ENCODE measurements at places on chromosomes 12 and 14.

DNA sequence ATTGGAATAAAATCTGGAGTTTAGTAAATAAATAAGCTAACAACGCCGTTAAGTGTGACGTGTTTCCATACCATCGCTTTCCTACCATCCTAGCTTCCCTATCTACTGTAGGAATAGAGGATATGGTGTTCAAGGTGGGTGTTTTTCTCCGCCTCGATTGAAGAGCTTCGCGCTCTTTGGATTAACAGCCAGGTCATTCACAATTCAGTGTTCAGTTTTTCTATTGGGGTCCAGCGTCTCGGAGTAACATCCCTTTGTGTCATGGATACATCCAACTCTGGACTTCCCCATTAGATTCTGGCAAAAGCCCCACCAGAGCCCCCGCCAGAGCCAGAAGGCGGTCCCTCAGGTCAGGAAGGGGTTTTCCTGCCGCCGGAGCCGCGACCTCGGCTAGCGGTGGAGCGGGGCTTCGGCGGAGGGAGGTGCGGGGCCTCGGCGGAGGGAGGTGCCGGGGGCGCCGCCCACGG, 1.2 kb upstream of the SRGAP1 start:
- DNase-seq: no peak

DNA sequence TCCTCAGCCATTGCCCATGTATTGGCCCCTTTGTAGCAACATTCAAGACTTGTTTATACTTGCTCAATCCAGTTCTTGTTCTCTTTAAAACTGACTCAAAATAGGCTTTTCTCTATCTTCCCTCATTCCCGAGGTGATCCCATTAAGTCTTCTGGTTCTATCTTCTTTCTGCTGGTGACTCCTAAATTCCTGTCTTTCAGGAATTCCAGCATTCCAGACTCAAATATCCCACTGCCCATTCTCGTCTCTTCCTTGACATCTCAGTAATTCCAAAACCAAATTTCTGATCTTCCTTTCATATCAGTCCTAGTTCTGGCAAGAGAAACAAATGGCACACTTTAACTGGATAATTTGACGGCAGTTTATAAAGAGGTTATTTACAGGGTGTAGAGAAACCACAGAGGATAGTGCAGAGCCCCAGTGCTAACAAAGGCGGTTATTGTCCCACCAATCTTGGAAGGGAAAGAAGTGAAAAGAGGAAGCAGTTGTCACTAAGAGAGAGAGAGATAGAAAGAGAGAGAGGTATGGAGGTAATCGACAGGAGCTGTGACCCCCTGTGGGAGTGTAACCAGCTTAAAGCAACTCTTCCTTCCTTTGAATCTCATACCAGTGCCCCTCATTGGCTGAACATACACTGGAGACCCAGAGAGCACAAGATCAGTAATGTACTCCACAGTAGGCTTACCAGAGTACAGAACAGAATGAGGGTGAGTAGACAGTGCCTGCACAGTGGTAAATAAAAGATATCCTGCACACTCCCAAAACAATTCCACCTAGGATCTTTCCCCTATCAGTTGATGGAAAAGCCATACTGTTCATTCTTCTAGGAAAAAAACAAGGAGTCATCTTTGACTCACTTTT, 177.6 kb upstream of the LMNTD1 start:
- no peak for DNase-seq

DNA sequence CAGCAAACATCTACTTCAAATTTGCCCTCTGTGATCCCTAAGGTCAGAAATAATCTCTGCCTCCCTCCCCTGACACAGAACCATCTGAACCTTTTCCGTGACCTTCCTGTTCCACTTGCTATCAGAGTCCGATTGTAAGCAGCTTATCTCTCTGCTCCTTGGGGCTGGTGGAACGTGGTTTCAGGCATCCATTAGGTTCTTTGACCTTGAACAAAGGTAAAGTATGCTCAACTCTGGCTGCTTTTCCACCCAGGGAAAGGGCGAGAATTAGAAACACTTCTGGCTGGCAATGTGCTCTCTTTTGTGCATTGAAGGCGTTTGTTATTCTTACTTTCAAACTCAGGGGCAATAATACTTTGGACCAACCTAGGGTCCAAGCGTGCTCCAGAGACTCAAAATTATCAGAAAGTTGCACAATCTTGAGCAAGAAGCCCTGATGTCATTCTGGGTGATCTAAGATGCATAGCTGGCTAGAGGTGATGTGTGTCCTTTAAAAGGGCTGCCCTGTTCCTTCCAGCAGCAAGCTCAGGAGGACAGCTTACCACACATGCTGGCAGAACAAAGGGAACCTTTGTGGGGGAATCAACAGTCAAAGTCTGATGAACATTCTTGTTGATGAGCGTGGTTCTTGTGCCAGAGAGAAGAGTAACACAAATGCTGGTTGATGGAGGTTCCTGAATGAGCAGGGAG, 29.8 kb downstream of the ADGRD1 start:
- no peak for DNase-seq

DNA sequence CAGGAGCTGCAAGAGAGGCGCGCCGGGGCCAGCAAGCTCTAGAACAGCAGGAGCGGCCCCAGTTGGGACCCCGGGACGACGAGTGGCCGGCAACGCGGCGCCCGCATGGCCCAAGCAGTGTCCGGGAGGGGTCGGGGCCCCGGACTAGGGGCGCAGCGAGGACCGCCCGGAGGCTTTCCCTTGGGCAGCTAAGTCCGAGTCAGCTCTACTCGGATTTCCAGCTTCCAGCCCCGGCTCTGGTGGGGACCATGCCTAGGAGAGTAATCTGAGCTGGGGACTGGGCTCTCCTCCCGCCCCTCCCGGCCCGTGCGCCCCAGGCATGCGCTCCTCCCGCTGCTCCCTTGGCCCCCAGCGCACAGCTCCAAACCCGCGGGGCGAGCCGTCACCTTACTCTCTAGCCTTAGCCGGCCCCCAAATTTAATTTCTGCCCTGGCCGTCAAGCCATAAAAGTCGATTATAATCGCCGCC, 41.6 kb upstream of the CAPRIN2 start:
- DNase-seq: peak; percentile 74

DNA sequence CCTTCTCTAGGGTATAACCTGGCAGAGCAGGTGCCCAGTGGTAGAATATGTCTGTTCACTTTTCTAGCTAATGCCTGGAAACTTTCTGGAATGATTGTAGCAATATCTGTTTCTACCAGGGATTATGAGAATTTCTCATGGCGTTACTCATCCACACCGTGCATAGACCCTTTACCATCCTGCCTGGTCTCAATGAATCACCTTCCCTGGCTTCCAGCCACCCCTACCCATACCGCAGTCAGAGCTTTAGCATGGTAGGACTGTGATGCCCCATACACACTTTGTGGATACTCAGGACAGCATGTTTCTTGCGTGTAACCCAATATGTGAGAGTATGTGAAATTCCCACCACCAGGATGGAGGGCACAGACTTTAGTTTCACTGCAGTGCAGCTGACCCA, 45.4 kb downstream of the TUNAR start:
- no peak for DNase-seq

- peak; percentile 88 for DNase-seq
Observed at GRCh38 chr12:2893007-2893406, 2.3 kb downstream of the TULP3 start.

GRCh38 chr12:4579305-4580102, 17.5 kb downstream of the DYRK4 start:
- peak; percentile 15 for DNase-seq

DNA sequence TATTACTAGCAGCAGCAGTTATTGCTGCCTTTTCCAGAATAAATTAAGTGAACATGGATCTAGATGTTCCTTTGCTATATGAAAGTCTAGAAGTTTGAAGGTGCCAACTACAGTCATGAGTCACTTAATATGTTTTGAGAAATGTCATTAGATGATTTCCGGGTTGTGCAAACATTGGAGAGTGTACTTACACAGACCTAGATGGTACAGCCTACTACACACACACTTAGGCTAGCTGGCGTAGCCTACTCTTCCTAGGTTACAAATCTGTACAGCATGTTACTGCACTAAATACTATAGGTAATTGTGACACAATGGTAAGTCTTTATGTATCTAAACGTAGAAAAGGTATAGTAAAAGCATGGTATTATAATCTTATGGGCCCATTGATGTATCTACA, 368.1 kb downstream of the PDZRN4 start:
- DNase-seq: no peak

- no peak for DNase-seq
Observed at GRCh38 chr14:99270458-99271220, 1.4 kb downstream of the BCL11B start.

DNA sequence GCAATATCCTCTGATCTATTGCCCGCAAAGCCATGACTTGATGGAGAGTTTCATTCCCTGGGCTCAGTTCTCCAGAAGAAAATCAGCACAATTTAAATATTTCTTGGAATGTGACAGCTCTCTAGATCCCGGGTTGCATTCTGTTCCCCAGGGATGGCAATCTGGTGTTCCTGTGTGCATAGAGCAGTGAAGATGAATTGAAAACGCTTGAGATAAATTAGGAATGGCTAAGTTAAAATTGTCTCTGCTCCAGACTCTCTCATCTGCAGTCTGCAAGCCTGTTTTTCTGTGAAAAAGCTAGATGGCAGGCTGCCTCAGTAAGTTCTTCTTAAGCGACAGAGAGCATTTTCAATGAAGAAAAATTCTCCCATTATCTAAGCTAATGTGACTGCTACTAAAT, 582.5 kb upstream of the MGAT4C start:
- no peak for DNase-seq

- no peak for DNase-seq
Observed at GRCh38 chr14:101500061-101500460, 61.2 kb upstream of the DIO3 start.

DNA sequence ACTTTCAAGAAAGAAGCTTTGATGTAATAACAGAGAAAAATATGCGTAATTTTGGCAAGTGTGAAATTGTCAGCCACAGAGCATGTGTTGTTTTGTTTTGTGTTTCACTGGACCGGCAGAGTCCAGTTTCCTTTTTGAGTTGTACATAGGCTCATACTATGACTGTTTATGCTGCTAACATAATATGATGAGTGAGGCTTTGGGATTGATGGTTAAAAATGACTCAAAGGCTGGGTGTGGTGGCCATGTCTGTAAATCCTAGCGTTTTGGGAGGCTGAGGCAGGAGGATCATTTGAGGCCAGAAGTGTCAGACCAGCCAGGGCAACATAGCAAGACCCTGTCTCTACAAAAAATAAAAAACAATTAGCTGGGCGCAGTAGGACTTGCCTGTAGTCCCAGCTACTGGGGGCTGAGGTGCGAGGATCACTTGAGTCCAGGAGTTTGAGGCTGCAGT, 487.9 kb downstream of the PCNX1 start:
- DNase-seq: peak; percentile 40

DNA sequence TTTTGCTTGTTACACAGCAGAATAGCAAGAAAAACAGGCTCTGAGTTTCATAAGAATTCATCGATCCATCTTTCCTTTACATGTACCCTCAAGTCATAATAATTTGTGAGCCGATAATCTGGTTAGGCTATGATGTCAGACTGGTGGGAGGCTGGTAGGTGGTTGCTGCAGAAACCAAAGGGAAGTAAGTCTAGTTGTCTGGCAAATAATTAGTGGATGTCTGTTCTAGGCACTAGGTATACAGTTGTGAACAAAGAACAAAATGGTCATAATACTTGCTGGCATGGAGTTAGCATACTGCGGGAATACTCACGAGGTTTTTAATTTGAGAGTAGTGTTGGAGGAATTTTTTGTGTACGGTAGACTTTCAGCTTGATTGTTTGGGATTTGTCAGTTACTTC, 8.8 kb downstream of the SUSD6 start:
- DNase-seq: no peak

GRCh38 chr14:64998455-64998931, 11.8 kb downstream of the FNTB start:
- no peak for DNase-seq

DNA sequence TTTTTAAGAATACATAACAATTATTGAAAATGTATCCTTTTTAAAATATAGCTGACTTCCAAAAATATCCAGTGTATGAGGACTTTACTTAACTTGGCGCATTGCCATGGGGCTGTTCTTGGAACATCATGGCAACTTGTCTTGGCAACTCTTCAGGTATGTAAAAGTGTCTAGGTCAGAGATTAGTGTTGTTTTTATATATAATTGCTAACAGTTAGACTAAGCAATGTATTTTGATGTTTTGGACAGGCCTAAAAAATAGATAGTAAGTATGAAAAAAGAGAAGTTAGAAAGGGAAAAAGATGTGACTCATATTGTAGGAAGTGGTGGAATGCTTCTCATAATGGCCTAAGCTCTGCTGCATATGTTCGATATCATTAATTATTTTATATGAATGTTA, 70.9 kb downstream of the MON2 start:
- peak; percentile 88 for DNase-seq

DNA sequence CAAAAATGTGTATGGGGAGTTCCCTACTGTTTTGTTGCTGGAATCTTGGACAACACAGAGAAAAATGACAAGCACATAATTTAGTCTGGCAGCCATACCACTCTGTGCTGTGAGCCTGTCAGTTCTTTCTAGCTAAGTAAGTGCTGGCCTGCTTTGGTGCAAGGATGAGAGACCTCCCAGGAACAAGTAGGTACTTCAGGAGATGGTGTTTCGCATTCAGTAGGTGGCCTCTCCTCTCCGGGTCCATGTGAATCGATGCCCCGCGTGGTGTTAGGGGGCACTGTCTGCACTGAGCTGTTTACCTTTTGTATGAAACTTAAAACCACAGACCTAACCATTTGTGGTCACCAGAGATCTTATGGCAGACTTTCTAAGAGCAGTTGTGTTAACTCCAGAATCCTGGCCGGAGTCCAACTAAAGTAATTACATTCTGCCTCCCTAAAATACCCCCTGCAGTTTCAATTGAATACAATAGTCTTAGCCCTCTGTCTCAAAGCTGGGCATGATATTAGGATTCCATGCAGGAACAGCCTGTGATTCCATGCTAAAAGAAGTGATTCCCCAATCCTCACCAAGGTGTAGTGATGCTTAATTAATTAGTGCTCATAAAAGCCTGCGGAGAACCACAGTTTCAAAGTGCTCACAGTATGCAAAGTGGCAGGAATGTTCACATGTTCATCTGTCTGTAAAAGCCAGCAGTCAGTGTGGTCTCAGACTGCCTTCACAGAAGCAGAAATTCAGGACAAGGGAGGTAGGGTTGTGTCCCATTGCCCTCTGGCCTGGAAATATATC, 64.2 kb downstream of the LLPH start:
- DNase-seq: peak; percentile 90
